ENCODE measurements at places on chromosomes 5 and 9. TPM values are rescaled to one million over a fixed set of nuclear protein-coding genes. Genes with fewer than 3 reads are reported as not detected.

GRCh38 chr5:110112348-110112747 lies 422.6 kb downstream of the MAN2A1 start:
- H3K27ac ChIP-seq = no peak overlapping the region
- no peak overlapping the region for H3K4me3 ChIP-seq
- no peaks in the 10 kb centered on the region for H3K27me3 ChIP-seq
- no peak for DNase-seq
- H3K36me3 ChIP-seq = no peaks in the 10 kb centered on the region
- H3K4me1 ChIP-seq = no peaks in the 10 kb centered on the region

GRCh38 chr5:171308453-171309275 lies at the start of gene TLX3:
TSS of gene TLX3 (plus strand) at chr5:171309248. CDS start at chr5:171309366, 118 bp downstream.
- H3K4me3 ChIP-seq = no peak within 1 kb of the TSS
- no peak within 1 kb of the TSS for H3K27ac ChIP-seq
- peaks cover 37% of the 10 kb centered on the region for H3K4me1 ChIP-seq
- peaks cover 97% of the 10 kb centered on the region for H3K27me3 ChIP-seq
- H3K36me3 ChIP-seq = no peaks in the 10 kb centered on the region

Gene LCN9
- total RNA-seq = not detected

- no peak overlapping the region for H3K27ac ChIP-seq
- H3K4me3 ChIP-seq = no peak overlapping the region
- H3K36me3 ChIP-seq = no peaks in the 10 kb centered on the region
- no peaks in the 10 kb centered on the region for H3K27me3 ChIP-seq
Observed at GRCh38 chr5:57524348-57525060, 41.9 kb upstream of the ACTBL2 start.

Gene NAIP
- total RNA-seq = 10.7 TPM

Gene ADGRD2
- total RNA-seq = not detected

GRCh38 chr9:93068956-93069355 lies 10.5 kb downstream of the SUSD3 start:
- no peak overlapping the region for H3K4me3 ChIP-seq
- no peak overlapping the region for H3K27ac ChIP-seq
- H3K36me3 ChIP-seq = no peaks in the 10 kb centered on the region
- no peak for DNase-seq

- DNase-seq = no peak
- H3K4me1 ChIP-seq = peaks cover 13% of the 10 kb centered on the region
- no peaks in the 10 kb centered on the region for H3K27me3 ChIP-seq
- no peak overlapping the region for H3K27ac ChIP-seq
- no peaks in the 10 kb centered on the region for H3K36me3 ChIP-seq
Observed at GRCh38 chr5:119420169-119420568, 32.1 kb upstream of the HSD17B4 start.

Gene DBH
- not detected for total RNA-seq

Gene IRX1
- total RNA-seq = 1.2 TPM

- H3K36me3 ChIP-seq = no peaks in the 10 kb centered on the region
- no peak overlapping the region for H3K27ac ChIP-seq
- H3K4me1 ChIP-seq = peaks cover 9% of the 10 kb centered on the region
Observed at GRCh38 chr9:38690574-38690973, 29.4 kb downstream of the FAM240B start.

- H3K27me3 ChIP-seq = no peaks in the 10 kb centered on the region
- H3K4me3 ChIP-seq = peak within 1 kb of the TSS; percentile 96
- peaks cover 4% of the 10 kb centered on the region for H3K4me1 ChIP-seq
- peak within 1 kb of the TSS; percentile 99 for H3K27ac ChIP-seq
- H3K36me3 ChIP-seq = no peaks in the 10 kb centered on the region
Observed at GRCh38 chr5:108747774-108748400, at the start of gene FER. TSS of gene FER (plus strand) at chr5:108747897. CDS start at chr5:108798183, 50,286 bp downstream.

DNA sequence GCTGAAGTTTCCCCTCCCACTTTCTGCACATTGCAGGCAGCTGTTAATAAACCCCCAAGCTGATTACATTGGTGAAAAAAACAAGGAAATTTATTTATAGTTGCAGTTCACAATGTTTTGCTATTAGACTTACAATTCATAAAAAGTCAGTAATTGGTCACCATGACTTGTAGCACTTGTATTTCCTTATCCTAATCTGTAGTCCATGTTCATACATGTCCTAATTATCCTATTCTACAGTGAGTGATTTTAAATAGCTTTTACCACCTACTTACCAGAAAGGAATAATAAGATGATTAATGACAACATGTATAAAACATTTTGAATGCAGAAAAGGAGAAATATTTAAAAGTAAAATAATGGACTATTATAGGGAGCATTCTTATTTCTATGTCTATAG lies 760.0 kb upstream of the RIOK2 start:
- H3K36me3 ChIP-seq = no peaks in the 10 kb centered on the region
- no peak for DNase-seq
- no peaks in the 10 kb centered on the region for H3K4me1 ChIP-seq
- H3K4me3 ChIP-seq = no peak overlapping the region

Gene ZNF879
- 6.0 TPM for total RNA-seq

Gene FAM170A
- not detected for total RNA-seq

GRCh38 chr9:126608551-126608950 lies 5.2 kb upstream of the LMX1B start:
- H3K27ac ChIP-seq = no peak overlapping the region
- H3K36me3 ChIP-seq = no peaks in the 10 kb centered on the region
- no peak for DNase-seq
- peaks cover 73% of the 10 kb centered on the region for H3K27me3 ChIP-seq
- H3K4me1 ChIP-seq = peaks cover 44% of the 10 kb centered on the region

DNA sequence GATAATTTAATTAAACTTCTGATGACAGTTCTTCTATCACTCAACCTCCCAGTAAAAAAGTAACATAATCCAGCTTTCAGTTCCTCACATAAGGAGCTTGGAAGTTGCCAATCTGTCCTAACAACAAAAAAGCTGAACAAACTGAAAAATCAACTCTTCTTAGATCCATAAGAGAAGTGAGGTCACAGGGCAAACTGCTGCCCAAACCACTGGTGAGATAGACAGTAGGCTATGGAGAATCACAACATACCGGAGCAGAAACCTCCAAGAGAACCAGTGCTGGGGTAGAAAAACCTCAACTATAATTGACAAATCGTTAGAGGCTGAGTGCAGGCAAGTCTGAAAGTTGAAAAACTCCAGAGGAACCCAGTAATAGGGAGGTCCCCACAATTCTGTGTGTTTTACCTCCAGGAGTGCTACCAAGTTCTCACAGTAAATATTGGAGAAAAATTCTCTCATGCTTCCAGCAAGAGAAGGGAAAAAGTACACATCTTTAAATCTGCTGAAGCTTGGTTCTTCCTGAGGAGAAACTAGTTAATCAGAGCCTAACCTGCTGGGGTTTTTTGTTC lies 300.0 kb downstream of the PDE4D start:
- H3K4me1 ChIP-seq = no peaks in the 10 kb centered on the region
- no peaks in the 10 kb centered on the region for H3K27me3 ChIP-seq
- no peaks in the 10 kb centered on the region for H3K36me3 ChIP-seq
- DNase-seq = peak; percentile 34
- H3K4me3 ChIP-seq = no peak overlapping the region

Gene ZNF658
- total RNA-seq = 9.2 TPM

Gene GKAP1
- total RNA-seq = 11.8 TPM

- H3K4me1 ChIP-seq = no peaks in the 10 kb centered on the region
- H3K27me3 ChIP-seq = no peaks in the 10 kb centered on the region
- H3K27ac ChIP-seq = no peak overlapping the region
- DNase-seq = no peak
- H3K4me3 ChIP-seq = no peak overlapping the region
Observed at GRCh38 chr9:74403581-74403980, 93.6 kb upstream of the RORB start.

DNA sequence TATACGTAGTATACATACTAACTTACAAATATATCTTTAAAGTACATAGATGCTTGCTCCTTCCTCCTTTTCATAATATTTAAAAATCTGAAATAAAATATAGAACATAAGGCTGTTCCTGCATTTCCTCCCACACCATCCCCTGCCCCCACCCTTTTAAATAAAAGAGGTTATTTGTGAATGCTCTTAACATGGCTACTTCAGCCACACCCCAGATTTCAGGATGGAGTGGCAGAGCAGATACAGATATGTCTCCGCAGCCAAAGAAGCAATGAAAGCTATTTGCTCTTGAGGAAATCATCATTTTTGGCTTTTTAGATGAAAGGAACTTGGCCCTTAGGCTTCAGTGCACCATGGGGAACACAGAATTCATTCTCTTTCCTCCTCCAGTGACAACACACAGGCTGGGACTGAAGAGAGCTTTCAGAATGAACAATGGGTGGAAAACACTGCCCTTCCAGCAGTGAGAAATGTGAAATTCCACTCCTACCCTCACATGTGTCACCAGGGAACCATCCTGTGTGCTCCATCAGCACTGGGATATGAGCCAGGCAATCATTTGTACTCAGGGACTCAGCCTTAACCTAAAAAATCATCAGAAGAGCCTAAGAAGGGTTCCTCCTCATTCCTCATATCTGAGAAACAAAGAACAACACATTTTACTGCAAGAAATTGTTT lies 134.3 kb downstream of the PPP2R2B start:
- DNase-seq = peak; percentile 79
- no peaks in the 10 kb centered on the region for H3K36me3 ChIP-seq
- no peak overlapping the region for H3K4me3 ChIP-seq
- H3K27me3 ChIP-seq = no peaks in the 10 kb centered on the region
- peak overlapping the region; percentile 51 for H3K27ac ChIP-seq

GRCh38 chr5:80504833-80505232 lies 16.9 kb downstream of the FAM151B start:
- no peak for DNase-seq
- H3K4me3 ChIP-seq = no peak overlapping the region
- H3K27me3 ChIP-seq = no peaks in the 10 kb centered on the region
- H3K4me1 ChIP-seq = no peaks in the 10 kb centered on the region
- no peak overlapping the region for H3K27ac ChIP-seq
- H3K36me3 ChIP-seq = no peaks in the 10 kb centered on the region

Gene GABBR2
- total RNA-seq = 0.35 TPM

GRCh38 chr5:149271195-149271715 lies 404 bp upstream of the AFAP1L1 start:
- peak overlapping the region; percentile 93 for H3K27ac ChIP-seq
- H3K4me1 ChIP-seq = peaks cover 21% of the 10 kb centered on the region
- no peaks in the 10 kb centered on the region for H3K36me3 ChIP-seq
- peak overlapping the region; percentile 48 for H3K4me3 ChIP-seq
- DNase-seq = no peak
- H3K27me3 ChIP-seq = peaks cover 15% of the 10 kb centered on the region

GRCh38 chr9:35903049-35903448 lies 3.0 kb upstream of the HRCT1 start:
- peaks cover 50% of the 10 kb centered on the region for H3K4me1 ChIP-seq
- H3K27me3 ChIP-seq = no peaks in the 10 kb centered on the region
- peak; percentile 74 for DNase-seq
- H3K4me3 ChIP-seq = no peak overlapping the region

Gene SPINK1
- not detected for total RNA-seq

Gene KIF24
- 10.3 TPM for total RNA-seq

GRCh38 chr5:109250533-109251329 lies 159.0 kb downstream of the PJA2 start:
- no peak overlapping the region for H3K4me3 ChIP-seq
- H3K27ac ChIP-seq = no peak overlapping the region
- H3K36me3 ChIP-seq = no peaks in the 10 kb centered on the region
- no peaks in the 10 kb centered on the region for H3K4me1 ChIP-seq
- no peaks in the 10 kb centered on the region for H3K27me3 ChIP-seq

Gene AP3B1
- total RNA-seq = 35.5 TPM

GRCh38 chr9:79623799-79624721 lies 52.3 kb downstream of the TLE4 start:
- H3K36me3 ChIP-seq = no peaks in the 10 kb centered on the region
- no peak overlapping the region for H3K4me3 ChIP-seq
- no peaks in the 10 kb centered on the region for H3K4me1 ChIP-seq
- H3K27ac ChIP-seq = peak overlapping the region; percentile 5
